ENCODE measurements at places on chromosomes 2 and 18. TPM values are rescaled to one million over a fixed set of nuclear protein-coding genes. Genes with fewer than 3 reads are reported as not detected.

DNA sequence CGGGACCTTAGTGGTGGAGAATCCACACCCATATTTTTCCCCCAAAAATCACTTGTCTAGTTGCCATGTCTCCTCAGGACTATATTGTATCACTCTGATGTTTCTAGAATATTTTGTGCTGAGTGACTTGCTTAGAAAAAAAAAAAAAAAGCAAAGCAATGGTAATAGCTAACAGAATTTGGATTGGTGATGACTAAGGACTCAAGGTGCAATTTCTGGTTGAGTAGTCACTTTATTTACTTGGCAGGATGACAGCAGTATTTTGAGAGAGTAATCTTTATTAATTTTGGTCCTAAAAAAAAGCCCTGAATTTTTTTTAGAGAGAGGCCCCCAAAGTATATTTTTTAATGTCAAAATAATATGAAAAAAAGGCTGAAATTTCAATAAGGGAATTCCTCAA is 32.8 kb upstream of the MYO3B start:
- no peaks in the 10 kb centered on the region for H3K4me1 ChIP-seq
- no peaks in the 10 kb centered on the region for H3K27me3 ChIP-seq
- DNase-seq, result no peak

CNDP1 gene
- not detected for total RNA-seq

GRCh38 chr18:64490207-64490606 is 341.3 kb upstream of the LINC00305 start:
- H3K27ac ChIP-seq, result no peak overlapping the region
- H3K36me3 ChIP-seq, result no peaks in the 10 kb centered on the region
- H3K27me3 ChIP-seq, result no peaks in the 10 kb centered on the region

SERPINB11 gene
- not detected for total RNA-seq

DNA sequence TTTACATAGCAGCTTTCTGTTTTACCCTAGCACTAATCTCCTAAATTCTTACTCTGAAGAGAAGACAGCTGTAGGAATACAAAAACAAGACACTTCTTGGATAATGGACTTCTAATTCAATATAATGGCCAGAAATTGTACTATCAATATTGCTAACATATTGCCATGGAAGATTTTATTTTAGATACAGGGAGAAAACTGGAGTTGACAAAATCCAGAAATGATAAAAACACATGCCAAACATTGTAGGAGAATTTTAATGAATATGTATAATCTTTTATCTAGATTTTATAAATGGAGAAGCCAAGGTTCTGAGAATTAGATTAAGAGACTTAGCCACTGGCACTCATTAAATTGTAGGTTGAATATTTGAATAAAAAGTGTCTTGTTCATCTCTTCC is 1838.8 kb upstream of the LRRTM1 start:
- H3K4me3 ChIP-seq, result no peak overlapping the region
- peaks cover 7% of the 10 kb centered on the region for H3K4me1 ChIP-seq
- no peaks in the 10 kb centered on the region for H3K27me3 ChIP-seq

PID1 gene
- total RNA-seq, result 22.1 TPM

GRCh38 chr2:106863387-106863786 is 22.6 kb downstream of the ST6GAL2 start:
- no peak overlapping the region for H3K4me3 ChIP-seq
- H3K36me3 ChIP-seq, result no peaks in the 10 kb centered on the region
- DNase-seq, result no peak
- H3K4me1 ChIP-seq, result no peaks in the 10 kb centered on the region
- H3K27ac ChIP-seq, result no peak overlapping the region

GRCh38 chr2:133377021-133377481 is 191.2 kb downstream of the NCKAP5 start:
- H3K4me1 ChIP-seq, result no peaks in the 10 kb centered on the region
- no peaks in the 10 kb centered on the region for H3K27me3 ChIP-seq
- no peak overlapping the region for H3K27ac ChIP-seq
- no peaks in the 10 kb centered on the region for H3K36me3 ChIP-seq
- H3K4me3 ChIP-seq, result no peak overlapping the region

- H3K4me3 ChIP-seq, result no peak overlapping the region
- H3K4me1 ChIP-seq, result no peaks in the 10 kb centered on the region
- H3K27ac ChIP-seq, result no peak overlapping the region
- DNase-seq, result no peak
- H3K27me3 ChIP-seq, result no peaks in the 10 kb centered on the region
- no peaks in the 10 kb centered on the region for H3K36me3 ChIP-seq
Observed at GRCh38 chr2:68385220-68385906, 20.3 kb downstream of the PLEK start.

LHCGR gene
- not detected for total RNA-seq

REG3A gene
- total RNA-seq, result not detected

GRCh38 chr2:203871371-203871983 is 3.9 kb downstream of the CTLA4 start:
- no peak overlapping the region for H3K4me3 ChIP-seq
- H3K27me3 ChIP-seq, result no peaks in the 10 kb centered on the region
- no peak overlapping the region for H3K27ac ChIP-seq
- no peaks in the 10 kb centered on the region for H3K36me3 ChIP-seq
- no peak for DNase-seq

- DNase-seq, result peak; percentile 59
- peaks cover 23% of the 10 kb centered on the region for H3K4me1 ChIP-seq
- H3K36me3 ChIP-seq, result no peaks in the 10 kb centered on the region
Observed at GRCh38 chr2:10297959-10298531, 4.7 kb upstream of the HPCAL1 start.
